ENCODE measurements at places on chromosomes 11 and 22.

- no peak for DNase-seq
Observed at GRCh38 chr11:20274031-20274430, 89.5 kb upstream of the HTATIP2 start.

- DNase-seq: no peak
Observed at GRCh38 chr11:119366690-119367620, 14.5 kb downstream of the USP2 start.

GRCh38 chr11:33722590-33723234, 13.5 kb downstream of the CD59 start:
- no peak for DNase-seq

DNA sequence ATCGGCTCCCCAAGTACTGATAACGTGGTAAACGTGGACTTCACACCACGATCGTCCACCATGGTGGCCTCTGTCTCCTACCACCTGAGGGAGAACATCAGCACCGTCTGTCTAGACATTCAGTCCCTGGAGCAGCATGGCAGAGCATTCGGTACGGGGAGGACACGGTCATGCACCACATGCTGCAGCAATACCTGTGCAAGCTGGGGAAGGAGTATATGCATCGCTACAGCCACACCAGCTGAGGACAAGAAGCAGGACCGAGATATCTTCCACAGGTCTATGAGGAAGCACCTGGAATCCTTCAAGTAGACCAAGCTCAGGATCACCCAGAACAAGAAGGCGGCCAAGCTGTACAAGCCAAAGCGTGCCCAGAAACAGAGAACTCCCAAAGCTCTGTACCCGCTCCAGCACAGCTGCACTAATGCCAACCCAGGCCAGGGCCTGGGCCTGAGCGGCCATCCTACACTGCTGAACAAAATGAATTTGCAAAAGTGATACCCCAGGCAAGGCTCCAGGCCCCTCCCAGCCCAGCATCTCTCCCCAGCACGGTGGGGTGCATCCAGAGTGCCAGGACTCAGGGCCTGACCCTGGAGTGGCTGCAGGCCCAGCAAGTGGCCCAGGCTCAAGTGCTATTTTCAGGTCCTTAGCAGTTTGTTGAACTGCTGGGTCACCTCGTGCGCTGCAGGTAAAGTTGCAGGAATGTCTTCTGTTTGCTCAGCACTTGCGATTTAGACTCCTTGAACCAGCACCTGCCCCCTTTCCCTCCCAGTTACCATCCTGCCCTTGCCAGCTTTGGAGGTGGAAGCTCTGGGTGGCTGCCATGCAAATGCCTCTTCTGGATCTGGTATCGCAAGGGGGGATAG, 119.3 kb upstream of the SERPIND1 start:
- no peak for DNase-seq

DNA sequence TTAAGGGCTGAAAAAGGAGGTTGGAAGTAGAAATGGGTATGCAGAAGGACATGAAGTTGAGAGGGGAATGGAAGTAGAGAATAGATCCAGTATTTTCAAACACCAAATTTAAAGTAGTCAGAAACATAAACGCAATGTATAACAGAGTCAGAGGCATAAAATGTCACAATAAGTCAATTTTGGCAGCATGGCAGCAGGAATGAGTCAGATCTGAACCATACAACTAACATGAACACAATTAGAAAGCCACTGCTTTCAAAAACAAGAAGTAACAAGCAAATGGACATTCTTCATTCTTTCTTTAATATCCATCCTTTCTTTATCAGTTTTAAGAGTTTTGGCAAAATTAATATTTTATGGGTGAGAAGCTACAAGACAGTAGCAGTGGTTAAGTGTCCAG, 2.5 kb downstream of the CHORDC1 start:
- DNase-seq: no peak

DNA sequence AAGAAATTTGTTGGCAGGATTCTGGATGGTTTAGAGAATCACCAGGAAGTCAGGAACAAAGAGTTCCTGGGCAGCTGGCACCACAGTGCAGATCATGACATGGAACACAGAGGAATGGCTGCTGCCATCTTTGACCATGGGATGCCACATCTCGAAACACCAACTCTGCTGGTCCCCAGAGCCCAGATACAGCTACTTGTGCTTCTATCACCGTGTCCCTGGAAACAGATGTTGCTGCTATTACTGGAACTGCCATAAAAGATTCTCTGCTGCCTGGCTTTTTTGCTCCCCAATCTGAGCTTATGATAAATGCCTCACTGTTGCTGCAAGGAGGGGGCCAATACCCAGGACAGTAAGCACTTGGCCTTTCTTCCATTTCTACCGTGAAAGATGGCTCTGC, 185.2 kb downstream of the CSNK2A3 start:
- no peak for DNase-seq

GRCh38 chr11:119828006-119828405, 99.0 kb upstream of the NECTIN1 start:
- no peak for DNase-seq

- DNase-seq: no peak
Observed at GRCh38 chr11:120546312-120547205, 35.0 kb downstream of the GRIK4 start.

DNA sequence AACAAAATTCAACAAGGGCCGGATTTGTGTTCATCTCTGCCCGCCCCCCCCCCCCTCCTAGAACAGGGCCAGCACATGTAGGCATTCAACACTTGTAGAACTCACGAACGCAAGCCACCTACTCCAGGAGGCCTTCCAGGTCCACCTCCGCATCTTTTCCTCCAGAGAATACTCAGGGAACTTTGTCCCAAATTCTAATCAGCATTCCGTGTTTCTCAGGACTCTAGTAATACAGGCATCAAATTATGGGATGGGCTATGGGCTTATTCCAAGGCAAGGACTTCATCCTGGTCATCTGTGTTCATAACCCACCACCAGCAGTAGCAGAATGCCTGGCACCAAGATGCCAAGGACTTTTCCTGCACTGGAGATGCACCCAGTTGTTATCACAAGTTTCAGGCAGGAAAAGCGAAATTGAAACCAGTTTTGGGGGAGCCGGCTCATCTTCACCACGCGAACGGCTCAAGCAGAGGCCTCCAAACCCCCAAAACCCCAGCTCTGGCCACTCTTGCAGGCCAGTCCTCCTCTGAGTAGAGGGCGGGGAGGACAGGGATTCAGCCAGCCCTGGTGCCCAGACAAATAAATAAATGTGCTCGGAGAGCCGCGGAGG, 462 bp downstream of the UBE2L6 start:
- no peak for DNase-seq

DNA sequence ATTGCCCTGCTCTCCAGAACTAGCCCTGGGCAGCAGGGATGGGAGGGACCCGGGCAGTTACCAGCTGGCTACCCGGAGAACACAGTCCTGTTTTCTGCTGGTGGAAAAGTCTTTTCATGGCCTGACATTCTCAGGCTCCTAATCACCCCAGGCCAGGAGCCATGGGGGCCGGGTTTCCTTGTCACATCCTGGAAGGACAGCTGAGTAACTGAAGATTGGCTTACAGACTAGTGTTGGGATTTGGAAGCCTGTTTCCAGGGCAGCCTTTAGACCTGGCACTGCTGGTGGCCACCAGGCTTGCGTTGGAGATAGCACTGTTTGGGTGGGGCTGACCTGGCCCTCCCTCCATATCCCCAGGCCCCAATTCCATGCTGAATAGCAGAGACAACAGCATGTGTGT, 349.0 kb downstream of the CTTN start:
- no peak for DNase-seq

GRCh38 chr11:112118176-112118575, 31.5 kb downstream of the SDHD start:
- no peak for DNase-seq

DNA sequence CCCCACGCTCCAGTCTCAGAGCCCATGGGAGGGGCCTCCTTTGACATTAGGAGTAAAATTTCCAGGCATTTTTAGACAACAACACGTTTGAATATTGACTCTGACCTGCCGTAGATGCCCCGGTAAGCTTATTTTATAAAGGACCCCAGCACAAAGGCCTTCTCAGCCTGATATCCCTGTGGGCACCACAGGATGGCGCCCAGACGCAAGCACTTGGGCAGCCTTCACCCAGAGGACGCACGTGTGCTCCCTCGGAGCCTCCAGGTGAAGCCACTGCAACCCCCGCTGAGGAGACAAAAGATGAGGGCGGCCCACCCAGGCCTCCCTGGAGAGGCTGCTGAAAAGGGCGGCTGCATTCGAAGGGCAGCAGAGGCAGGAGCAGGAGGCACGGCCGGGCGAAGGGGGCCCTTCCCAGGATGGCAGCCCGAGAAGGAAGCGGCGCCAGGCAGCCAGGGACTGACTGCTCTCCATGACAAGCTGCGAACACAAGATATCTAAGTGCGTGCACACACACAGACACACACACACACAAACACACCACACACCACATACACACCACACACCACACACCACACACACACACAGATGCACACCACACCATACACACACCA, 15.2 kb upstream of the TH start:
- no peak for DNase-seq

DNA sequence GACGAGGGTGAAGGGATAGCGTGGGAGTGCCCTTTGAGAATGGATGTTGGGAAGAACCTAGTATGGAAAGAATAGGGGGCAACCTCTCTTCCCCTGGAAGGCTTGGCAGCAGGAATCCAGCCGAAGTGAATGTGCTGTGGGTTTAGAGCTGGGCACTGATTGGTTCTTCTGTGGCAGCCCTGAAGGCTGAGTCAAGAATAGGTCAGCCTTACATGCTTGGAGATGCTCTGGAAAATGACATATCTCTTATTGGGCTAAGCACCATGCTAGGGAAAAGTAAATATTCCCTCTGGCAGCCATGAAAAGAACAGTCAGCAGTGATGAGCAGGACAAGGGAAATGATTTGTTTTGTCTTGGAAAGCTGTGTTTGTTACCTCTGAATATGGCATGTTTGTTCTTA, 149.5 kb downstream of the COMMD9 start:
- DNase-seq: no peak

- DNase-seq: no peak
Observed at GRCh38 chr11:68107689-68108088, 13.5 kb downstream of the CHKA start.

GRCh38 chr22:40535189-40535512, 101.4 kb downstream of the MRTFA start:
- no peak for DNase-seq

- no peak for DNase-seq
Observed at GRCh38 chr22:45640291-45640940, 31.2 kb upstream of the ATXN10 start.

DNA sequence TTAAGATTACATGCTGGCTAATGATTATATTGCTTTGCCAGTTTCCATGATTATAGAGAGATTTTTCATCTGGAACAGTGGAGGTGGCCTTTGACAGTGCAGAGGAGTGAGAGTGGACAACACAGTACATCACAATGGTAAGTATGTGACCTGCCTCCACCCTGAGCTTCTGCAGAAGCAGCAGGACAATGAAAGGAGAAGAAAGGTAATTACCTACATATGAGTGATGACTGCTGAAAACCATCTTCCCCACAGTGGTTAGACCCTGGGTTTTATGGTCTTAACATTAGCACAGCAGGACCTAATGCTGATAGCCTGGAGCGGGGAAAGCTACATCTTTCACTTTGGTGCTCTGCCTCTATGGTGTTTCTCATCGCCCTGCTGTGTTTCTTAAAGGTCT, 454.7 kb upstream of the DDI1 start:
- DNase-seq: peak; percentile 55

- DNase-seq: no peak
Observed at GRCh38 chr22:21881841-21882753, 14.7 kb upstream of the MAPK1 start.

- DNase-seq: no peak
Observed at GRCh38 chr11:100981196-100981824, 148.3 kb downstream of the PGR start.

- no peak for DNase-seq
Observed at GRCh38 chr11:819943-820649, 1.4 kb downstream of the PNPLA2 start.

GRCh38 chr11:64352099-64352994, 6.6 kb upstream of the RPS6KA4 start:
- DNase-seq: peak; percentile 20

GRCh38 chr11:26928582-26928981, 65.3 kb upstream of the FIBIN start:
- no peak for DNase-seq

DNA sequence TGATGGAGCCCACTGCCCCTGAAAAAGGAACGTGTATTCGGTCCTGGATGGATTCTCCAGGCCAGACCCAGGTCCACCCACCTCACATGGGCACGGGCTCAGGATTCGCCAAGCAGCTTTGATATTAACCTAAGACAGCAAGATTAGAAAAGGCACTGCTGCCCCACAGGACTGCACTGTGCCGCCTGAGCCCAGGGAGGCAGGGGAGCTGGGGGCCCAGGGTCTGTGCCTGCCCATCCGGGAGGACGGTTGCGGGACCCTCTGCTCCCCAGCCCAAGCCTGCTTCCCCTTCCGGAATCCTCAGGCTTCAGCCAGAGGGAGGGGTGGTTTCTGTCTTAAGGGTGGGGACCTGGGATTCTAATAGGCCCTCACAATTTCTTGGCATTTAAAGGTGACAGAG, 13.5 kb upstream of the VSIG10L2 start:
- no peak for DNase-seq

DNA sequence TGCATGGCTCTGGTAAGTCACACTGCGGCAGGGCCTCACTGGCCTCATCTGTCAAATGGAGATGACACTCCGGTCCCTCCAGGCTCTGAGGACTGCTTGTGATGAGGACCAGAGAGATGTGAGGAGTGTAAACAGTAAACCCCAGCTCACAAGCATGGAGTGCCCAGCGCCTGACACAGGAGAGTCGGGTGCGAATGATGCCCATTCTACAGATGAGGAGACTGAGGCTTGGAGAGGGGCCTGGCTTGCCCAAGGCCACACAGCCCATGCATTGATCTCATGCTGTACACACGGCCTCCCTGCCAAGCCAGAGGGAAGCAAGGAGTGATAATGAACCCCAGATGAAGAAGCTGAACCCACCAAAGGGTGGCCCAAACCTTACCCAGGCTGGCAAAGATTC, 37.2 kb downstream of the ELFN2 start:
- no peak for DNase-seq

GRCh38 chr11:20551096-20551495, 48.3 kb upstream of the SLC6A5 start:
- DNase-seq: no peak

DNA sequence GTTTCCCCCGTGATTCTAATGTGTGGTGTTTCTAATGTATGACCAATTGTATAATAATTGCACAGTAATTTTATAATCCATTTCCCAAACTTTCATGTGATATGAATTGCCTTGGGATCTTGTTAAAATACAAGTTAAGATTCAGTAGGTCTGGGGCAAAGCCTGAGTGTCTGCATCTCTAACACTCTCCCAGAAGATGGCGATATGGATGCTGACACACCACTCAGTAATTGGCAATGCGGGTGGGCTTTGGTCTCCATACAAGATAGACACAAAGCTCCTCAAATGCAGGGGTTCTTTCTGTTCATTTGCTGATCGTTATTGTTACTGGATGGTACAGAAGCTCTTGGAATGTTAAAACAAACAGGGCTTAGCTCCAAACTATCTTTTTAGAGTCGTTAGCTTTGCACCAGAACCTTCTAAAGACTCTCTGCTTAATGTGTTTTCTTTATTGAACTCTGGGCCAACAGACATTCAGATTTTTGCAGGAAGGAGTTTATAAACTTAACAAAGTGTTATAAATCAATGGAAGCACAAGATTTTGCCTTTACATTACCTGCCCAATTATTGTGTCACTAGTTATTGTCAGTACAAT, 45.4 kb upstream of the ANO3 start:
- DNase-seq: no peak

Data from NCI-H2081 treated with DMSO at 0.1 percent for 48 hours (cell line).